ENCODE measurements at places on chromosomes 5 and 9.

DNA sequence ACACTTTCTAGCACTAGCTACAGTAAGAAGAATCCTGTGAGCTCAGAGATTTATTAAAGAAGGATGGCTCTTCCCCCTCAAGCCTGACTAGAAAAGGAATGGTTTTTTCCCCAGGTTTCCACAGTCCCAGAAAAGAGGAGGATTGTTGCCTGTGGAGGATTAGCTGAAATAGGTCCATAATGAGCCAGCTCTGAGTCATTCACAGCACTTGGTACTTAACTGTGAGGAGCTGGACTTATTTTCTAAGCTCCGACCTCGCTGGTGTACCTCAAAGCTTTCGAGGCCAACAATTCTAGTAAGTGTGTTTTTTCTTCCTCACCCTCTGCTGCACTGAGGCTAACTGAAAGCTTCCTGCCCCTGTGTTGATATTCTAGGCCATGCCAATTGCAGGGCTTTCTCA, 222.5 kb upstream of the IL12B start:
- DNase-seq, result no peak

DNA sequence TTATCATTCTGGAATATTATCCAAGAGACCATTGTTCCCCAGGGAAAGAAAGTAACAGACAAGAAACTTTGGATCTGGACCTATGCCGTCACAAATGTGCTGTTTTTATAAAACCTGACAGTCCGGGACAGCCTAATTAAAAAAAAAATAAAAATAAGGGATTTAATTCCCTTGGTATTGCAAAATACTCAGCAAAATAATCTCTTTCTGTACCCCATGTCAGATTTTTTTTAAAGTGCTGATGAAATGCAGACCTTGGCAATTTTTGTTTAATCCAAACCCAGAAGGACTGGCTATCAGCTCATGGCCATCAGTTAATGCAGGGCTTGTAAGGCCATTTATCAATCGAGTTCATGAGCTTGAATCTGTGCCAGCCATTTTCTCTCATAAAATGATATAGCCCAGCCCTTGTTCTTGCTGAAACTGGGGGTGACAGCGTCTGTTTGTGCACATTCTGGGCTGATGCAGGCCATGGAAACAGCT, 162.7 kb upstream of the S1PR3 start:
- no peak for DNase-seq

GRCh38 chr9:28808042-28808441, 1234.8 kb upstream of the C9orf72 start:
- no peak for DNase-seq

GRCh38 chr5:94422812-94423211, 195.6 kb downstream of the KIAA0825 start:
- DNase-seq, result no peak

DNA sequence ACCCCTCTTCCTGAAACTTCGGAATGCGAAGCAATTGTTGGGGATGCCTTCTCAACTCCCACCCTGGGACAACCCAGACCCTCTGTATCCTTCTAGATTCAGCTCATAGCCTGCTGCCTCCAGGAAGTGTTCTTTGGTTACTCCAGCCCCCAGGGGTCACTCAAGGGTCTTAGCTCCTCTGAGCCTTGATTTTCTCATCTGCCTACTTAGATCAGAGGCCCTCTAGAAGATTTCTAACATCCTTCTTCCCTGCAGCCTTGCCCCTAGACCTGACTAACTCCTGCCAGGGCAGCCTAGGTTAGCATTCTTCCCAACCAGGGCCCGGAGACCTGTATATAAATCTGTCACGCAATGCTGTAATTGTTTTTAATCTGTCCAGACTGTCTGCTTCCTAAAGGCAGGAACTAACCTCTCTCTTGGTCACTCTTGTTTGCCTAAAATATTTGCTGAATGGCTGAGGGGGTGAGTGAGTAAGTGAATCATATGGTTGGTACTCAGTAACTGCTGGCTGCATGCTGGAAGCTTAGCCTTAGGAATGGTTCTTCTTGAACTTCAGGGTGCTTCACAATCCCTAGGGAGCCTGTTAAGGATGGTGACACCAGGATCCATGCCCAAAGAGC, 8.2 kb downstream of the GALNT10 start:
- DNase-seq, result no peak

- DNase-seq, result no peak
These were observed 41.9 kb downstream of the MTRR start for GRCh38 chr5:7910738-7911428.

- no peak for DNase-seq
These were observed 571 bp upstream of the S1PR3 start for GRCh38 chr9:88990729-88991065.

- DNase-seq, result no peak
These were observed 24.4 kb downstream of the FBLL1 start for GRCh38 chr5:168553377-168554130.

DNA sequence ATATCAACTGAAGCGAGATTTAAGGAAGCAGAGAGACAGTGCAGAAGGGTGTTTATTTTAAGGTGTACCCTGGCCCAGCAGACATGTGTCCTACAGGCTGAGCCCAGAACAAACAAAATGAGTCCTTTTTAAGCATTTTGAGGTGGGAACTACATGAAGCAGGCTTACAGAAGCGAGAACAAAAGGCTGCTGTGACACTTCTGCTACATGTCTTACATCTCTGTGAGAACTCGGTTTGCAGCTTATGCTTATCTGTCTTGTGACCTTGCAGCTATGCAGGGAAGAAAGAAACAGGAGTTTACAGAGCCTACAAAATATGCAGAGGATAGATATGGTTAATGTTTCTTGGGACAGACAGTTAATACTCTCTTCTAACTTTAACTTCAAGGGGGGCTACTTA, 295.9 kb downstream of the CEMIP2 start:
- no peak for DNase-seq

GRCh38 chr5:142754031-142754430, 16.1 kb upstream of the ARHGAP26 start:
- no peak for DNase-seq

DNA sequence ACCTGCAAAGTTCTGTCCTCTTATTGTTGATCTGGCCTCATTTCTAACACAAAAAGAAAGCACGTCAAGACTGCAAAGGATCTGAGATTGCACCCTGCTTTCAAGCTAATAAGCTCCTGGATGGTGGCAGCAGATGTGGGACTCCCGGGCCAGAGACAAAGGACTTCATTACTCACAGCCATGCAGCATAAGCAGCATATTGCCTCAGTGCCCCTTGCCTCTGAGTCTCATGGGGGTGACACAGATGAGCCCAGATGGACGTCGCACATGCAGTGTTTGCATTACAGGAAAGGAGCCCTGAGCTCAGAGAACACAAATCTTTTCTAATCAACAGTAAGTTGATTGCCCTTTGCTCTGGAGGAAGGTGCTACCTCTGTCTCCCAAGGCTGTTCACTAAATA, 105.0 kb downstream of the SLC28A3 start:
- DNase-seq, result no peak

GRCh38 chr5:71632168-71632567, 45.0 kb downstream of the MCCC2 start:
- no peak for DNase-seq

DNA sequence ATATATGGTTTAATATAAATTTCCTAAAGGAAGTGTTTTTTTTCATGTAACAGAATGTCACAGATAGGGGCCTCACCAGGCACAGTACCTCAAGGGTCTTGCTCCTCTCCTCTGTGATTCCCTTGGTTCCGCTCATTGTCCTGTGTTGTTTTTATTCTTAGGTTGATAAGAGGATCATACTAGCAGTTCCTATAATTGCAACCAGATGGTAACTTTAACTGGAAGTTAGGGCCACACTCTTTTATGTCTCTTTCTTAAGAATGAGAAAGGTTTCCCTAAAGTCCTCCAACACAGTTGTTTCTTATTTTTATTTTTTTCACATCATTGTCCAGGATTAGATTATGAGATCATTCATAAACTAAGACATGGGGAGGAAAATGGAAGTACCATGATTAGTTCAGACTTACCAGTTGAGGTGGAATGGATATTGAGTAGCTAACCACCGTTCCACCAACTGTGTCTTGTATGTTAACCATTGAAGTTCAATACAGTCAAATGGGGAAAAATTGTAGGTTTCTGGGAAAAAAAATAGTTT, 41.1 kb downstream of the FAM174A start:
- no peak for DNase-seq

DNA sequence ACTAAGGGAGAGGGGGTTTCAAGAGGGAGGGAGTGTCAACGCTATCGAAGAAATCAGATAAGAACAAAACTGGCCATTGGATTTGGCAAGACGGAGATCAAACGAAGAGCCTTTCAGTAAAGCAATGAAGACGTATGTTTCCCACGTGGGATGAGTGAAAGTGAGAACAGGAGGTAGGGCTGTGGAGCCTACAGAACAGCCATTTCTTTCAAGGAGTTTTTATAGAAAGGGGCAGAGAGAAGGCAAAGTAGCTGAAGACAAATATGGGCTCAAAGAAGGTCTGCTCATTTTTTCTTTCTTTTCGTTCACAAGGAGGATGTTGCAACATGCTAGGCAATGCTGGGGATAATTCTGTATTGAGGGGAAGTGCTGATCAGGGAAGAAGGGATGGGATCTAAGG, 98.3 kb downstream of the SUSD1 start:
- no peak for DNase-seq

DNA sequence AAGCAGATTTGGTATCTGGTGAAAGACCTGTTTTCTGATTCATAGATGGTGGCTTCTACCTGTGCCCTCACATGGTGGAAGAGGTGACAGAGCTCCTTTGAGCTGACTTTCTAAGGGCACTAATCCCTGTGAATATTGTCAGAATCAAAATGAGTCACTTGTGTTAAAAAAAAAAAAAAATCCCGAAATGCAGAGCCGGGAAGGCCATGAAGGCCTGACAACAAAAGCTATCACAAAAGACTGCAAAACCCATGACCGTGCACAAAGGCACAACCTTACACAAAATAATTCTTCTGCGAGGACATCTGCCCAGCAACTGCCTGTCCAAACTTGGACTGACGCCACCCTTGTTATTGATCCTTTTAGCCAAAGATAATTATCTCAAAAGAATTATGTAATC, 19.6 kb upstream of the UBTD2 start:
- no peak for DNase-seq

- DNase-seq, result no peak
These were observed 177.9 kb upstream of the TUT7 start for GRCh38 chr9:86531971-86532640.

DNA sequence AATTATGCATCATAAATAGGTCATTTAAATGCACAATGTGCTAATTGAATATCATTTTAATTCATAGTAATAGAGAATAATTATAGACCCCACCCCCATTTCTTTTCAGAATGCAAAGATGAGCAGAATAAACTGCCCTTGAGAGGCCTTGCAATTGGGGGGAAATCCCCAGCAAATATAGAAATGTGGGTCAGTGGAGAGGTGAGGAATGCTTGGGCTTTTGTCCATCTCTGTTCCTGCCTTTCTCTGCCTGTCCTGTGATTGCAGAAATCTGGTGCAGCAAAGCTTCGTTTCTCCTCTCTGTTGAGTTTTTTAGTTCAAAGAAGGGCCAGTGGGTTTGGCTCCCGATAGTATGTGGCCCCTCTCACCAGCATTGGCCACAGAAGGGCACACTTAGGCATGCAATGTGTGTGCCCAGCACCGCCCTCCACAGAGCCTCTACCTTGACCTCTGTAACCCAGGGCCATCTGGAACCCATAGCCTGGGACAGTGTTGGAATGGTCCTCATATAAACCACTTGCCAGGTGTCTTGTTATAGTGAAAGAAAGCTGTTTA, 164.2 kb downstream of the SEMA6A start:
- no peak for DNase-seq

- DNase-seq, result no peak
These were observed 19.5 kb downstream of the MAP1B start for GRCh38 chr5:72126796-72127195.

GRCh38 chr5:87241555-87241954, 26.1 kb upstream of the RASA1 start:
- DNase-seq, result no peak

DNA sequence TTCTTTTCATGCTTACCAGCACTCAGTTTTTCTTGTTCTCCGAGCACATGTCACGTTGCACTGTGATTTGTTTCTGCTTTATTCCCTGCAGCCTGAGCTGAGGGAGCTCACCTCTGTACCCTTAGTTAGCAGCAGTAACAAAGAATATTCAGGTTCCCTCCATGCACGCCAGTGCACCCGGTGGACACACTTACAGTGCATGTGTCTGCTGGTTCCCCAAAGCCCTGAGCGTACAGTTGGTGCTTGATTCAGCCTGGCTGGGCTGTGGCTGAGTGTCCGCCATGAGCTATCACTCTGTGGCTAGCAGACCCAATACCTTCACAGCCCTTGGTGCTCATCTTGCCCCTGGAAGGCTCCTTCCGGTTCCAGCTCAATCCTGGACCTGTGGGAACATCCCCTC, 93.5 kb downstream of the MVB12B start:
- no peak for DNase-seq

DNA sequence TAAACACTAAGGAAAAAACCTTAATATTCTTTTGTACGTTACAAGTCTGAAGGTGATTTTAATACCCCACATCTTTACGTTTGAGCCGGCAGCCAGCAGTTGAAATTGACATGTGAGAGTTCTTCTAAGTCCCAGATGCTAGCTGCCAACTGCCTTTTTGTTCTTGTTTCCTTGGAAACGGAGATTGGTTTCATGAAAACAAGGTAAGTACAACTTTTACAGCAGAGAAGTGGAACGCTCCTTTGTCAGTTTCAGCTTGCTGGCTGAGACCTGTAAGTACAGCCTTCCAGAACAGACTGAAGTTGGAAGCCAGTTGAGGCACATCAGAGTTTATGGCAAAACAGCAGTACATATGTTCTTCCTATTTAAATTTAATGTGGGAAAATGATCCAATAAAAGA, 1018.4 kb upstream of the ARRDC3 start:
- no peak for DNase-seq

- no peak for DNase-seq
These were observed 15.5 kb downstream of the ADAMTS16 start for GRCh38 chr5:5155617-5156016.

GRCh38 chr5:43305948-43306565, 7.2 kb downstream of the HMGCS1 start:
- no peak for DNase-seq

GRCh38 chr5:154653764-154654485, 101.3 kb upstream of the LARP1 start:
- no peak for DNase-seq

DNA sequence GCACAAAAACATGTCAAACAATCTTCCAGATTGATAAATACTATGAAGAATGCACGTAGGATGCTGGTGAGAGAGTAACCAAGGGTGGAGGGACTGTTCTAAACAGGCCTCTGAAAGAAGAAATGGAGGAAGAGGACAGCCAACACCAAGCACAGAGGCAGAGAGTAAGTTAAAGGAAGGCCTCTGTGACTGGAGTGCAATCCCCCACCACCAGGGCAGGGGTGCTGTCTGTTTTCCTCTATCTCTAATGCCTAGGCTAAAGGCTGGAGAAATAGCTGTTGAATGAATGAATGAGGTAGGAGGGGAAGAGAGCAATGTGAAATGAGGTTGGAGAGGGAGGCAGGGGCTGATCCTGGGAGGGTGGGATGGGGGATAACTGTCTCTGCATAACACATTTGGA, 88.9 kb downstream of the ANKRD55 start:
- no peak for DNase-seq

- DNase-seq, result no peak
These were observed 56.7 kb upstream of the SLC25A51 start for GRCh38 chr9:37960631-37961030.

Measured in ureter (tissue), 1 donor.